CD4-positive, alpha-beta T cell treated with Interleukin-21 for 1 hour (primary cell): ENCODE measurements at places on chromosomes 5 and 9.
A peak's percentile ranks its signal among the peaks of the same experiment; 100 is the strongest.

- no peak for DNase-seq
Measured at GRCh38 chr5:40646266-40646665, 33.4 kb upstream of the PTGER4 start.

DNA sequence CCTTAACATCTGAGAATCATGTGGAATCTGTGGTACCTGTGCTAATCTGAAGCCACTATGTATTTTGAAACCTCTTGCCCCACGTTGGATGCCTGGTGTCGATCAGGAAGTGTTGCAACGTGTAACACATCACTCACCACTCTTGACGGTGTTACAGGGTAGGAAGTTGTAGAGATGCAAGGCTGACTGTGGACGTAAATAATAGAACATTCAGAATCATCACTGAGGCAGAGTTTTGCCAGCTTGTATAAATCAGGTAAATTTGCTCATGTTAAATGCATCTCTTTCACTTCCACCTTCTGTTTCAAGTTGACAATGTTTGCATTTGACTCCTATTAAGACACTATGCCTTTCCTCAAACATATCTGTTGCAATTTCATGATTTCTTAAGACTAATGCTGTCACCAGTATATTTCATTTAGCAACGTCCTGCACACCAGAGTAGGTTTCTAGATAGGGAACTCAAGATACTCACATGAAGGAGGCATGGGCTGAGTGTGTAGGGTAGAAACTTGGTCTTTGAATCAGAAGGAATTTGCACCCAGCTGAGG lies 38.1 kb downstream of the BASP1 start:
- no peak for DNase-seq

DNA sequence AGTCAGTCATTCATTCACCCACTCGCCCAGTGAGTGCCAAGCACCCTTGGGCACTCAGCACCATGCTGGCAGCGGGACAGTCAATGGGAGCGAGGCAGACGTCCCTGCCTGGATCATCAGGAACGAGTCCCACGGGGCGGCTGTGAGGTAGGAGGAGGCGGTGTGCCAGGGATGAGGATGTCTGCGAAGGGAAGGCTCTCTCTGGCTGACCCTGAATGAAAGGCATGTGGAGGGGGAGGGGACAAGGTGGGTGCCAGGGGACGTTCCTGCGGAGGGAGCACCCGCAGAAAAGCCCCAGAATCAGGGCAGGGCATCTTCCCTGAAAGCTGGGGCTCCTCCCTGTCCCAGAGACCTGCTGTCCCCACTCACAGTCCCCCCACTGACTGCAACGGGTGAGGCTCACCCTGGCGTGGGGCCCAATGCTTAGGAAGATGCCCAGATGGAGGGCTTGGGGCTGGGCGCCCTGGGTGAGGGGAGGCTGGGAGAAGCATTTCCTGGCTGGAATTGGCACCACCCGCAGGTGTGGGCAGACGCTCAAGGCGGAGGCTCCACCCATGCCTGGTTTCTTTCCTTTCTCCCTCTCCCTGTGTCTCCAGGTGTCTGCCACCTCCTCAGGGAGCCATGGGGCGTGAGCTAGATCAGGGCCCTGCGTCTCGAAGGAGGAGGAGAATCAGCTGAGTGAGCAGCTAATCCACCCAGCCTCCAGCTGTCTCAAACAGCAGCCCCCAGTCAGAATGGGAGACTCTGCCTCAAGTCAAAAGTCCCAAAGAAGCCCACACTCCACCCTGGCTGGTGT lies 179.0 kb upstream of the PPP1R26 start:
- DNase-seq: no peak

DNA sequence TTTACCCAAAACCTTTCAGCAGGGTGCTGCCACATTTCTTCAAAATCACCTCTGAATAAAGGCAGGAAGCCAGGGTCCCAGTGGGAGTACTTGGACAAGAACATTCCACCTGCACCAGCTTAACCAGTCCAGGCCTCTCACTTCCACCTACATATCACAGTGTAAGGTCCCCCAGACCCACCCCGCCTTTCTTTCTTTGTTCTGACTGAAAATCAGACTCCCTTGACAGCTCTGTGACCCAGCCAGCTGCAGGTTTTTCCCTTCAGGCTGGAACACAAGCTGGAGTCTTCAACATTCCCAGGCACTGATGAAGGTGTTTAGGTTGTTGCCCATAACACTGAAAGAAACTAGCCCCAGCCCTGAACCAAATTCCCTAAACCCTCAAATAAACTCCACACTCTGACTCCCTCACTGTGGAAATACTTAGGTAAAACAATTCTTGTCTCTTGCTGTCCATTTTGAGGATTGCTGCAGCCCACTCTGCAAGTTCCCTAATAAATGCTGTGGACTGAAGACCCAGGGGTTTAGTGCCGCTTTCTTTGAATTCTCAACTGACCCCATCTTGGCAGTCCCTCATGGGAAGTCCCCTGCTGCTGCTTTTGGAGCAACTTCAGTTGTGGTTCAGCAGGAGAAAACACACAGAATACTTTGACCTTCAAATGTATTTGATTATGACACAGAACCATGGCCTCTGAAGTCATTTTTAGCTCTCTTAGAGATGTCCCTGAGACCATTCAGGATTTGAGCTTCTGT lies 24.8 kb downstream of the P4HA2 start:
- DNase-seq: no peak

DNA sequence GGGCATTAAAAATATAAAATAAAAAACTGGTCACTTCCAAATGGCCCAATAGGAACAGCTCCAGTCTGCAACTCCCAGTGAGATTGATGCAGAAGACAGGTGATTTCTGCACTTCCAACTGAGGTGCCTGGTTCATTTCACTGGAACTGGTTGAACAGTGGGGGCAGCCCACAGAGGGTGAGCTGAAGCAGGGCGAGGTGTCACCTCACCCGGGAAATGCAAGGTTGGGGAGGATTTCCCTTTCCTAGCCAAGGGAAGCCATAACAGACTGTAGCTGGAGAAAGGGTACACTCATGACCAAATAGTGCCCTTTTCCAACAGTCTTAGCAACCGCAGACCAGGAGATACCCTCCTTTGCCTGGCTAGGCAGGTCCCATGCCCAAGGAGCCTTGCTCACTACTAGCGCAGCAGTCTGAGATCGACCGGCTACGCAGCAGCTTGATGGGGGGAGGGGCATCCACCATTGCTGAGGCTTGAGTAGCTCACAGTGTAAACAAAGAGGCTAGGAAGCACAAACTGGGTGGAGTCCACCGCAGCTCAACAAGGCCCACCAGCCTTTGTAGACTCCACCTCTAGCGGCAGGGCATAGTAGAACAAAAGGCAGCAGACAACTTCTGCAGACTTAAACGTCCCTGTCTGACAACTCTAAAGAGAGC lies 12.7 kb downstream of the RLN1 start:
- peak; percentile 60 for DNase-seq
